ENCODE measurements at places on chromosomes 3 and 15.

DNA sequence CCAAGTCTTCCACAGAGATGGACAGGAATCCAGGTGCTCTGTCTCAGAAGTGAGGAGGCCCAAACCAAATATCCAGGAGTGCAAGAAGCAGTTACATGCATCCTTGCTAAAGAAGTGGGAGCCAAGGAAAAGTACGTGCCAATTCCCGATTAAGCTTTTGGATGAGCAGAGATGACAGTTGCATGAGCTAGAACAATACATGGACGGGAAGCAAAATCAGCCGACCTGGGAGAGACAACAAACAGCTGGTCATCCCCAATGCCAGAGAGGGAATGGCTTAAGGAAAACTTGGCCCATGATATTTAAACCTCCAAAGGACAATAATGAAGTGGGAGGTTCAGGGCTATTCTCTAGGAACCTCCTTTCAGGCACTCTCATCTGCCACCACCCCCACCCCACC, 86.0 kb upstream of the ABHD17C start:
- DNase-seq, result no peak

DNA sequence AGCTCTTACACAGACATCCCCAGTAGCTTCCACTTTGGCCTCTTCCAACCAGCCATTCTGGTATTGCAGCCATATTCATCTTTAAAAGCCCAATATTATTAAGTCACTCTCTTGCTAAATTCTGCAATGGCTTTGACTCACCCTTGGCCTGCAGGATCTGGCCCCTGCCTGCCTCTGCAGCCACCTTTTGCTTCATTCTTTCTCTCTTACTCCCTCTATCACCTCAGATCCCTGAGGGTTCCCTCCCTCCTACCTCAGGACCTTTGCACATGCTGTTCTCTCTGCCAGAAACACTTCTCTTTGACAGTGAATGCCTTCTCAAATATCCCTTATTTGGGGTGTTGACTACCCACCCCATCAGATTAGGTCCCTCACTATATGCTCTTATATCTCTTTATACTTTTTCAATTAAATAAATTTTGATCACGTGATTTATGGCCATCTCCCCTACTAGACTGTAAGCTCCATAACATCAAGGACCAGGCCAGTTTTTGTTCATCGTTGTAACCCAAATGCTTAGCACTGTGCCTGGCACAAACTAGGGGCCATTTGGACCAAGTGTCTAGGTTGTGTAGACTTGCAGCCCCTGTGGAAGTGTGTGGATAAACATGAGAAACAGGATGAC, 32.3 kb upstream of the UBE2Q2 start:
- no peak for DNase-seq

GRCh38 chr3:29090912-29091597, 189.8 kb upstream of the RBMS3 start:
- no peak for DNase-seq

- no peak for DNase-seq
Measured at GRCh38 chr3:98746122-98746521, 17.0 kb upstream of the ST3GAL6 start.

DNA sequence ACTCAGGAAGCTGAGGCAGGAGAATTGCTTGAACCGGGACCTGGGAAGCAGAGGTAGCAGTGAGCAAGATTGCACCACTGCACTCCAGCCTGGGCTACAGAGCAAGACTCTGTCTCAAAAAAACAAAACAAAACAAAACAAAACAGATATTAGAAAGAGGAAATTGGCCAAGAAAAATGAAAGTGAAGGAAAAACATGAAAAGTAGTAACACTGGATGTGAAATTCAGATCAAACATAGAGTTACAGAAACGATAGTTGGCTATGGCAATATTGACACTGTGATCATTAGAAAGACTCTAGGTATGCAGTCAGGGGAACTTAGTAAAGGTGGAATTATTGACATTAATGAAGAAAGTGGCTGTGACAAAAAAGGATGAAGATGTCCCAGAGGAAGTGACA, 13.2 kb upstream of the TIPARP start:
- no peak for DNase-seq

- DNase-seq, result no peak
Measured at GRCh38 chr3:136804141-136804540, 14.8 kb upstream of the SLC35G2 start.
